Naive thymus-derived CD4-positive, alpha-beta T cell (primary cell): ENCODE measurements at places on chromosomes 5 and 9. TPM values are rescaled to one million over a fixed set of nuclear protein-coding genes. Genes with fewer than 3 reads are reported as not detected.

The PCDHGB3 gene
- total RNA-seq = 0.59 TPM

DNA sequence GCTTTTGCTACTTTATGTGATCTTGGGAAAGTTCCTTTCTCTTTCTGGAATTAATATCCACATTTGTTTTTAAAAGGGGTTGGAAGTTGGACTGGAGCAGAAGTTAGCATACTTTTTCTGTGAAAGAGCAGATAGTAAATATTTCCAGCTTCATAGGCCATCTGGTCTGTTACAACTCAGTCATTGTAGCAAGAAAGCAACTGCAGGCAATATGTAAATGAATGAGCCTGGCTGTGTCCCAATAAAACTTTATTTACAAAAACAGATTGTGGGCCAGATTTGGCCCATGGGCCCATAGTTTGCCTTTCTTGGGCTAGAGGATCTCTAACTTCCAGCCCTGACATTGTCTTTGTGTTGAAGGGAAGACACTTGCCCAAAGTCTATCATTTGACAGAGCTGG, 104.4 kb downstream of the ACTL7B start:
- no peak for DNase-seq

GRCh38 chr5:66161356-66161755, 17.3 kb downstream of the SREK1 start:
- DNase-seq = no peak

GRCh38 chr9:100761276-100761802, 183.5 kb downstream of the CAVIN4 start:
- DNase-seq = no peak

The PCDHA11 gene
- not detected for total RNA-seq

DNA sequence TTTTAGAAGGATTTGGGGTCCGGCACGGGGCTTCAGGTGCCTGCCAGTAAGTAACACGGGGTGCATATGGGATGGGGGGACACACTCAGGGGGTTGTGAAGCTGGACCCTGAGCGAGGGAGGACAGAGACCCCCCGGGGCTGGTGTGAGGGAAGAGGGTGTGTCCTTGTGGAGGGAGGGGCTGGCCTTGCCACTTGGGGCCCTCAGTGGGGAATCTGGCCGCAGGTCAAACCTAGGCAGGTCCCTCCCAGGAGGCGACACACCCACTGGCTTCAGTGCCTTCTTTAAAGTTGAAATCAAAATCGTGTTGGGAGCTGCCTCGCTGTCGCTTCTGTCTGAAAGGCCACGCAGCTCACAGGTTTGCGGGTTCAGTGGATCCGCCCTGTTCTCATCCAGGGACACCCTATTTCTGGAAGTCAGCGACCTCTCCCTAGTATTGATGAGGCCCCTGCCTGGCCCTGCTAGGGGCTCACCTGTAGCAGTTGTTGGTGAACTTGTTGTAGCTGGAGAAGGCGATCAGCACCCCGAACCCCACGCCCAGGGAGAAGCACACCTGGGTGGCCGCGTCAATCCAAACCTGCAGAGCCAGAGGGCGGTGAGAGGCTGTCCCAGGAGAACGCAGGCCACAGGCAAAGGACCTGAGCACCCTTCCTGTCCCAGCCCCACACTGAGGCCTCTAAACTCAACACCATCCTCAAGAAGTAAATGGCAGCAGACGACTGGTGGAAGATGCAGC, 29.4 kb downstream of the SLC6A3 start:
- DNase-seq = no peak

DNA sequence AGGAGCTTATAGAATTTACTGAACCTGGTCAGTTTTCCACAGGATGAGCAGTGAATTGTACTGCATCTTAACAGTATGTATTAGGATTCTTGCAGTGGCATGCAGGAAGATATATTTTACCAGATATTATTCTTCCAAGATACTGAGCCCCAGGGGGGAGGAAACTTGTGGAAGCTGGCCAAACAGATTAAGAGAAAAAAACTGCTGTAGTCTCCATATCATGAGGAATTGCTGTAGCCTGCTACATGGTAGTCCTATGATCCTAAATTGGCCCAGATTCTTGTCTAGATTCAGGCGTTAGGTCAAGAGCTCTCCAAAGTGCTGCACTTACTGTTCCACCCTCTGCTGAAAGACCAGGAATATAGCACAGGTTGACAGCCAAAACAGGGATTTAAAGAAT, 275.5 kb upstream of the TAS2R1 start:
- DNase-seq = no peak

The SPINK6 gene
- not detected for total RNA-seq

DNA sequence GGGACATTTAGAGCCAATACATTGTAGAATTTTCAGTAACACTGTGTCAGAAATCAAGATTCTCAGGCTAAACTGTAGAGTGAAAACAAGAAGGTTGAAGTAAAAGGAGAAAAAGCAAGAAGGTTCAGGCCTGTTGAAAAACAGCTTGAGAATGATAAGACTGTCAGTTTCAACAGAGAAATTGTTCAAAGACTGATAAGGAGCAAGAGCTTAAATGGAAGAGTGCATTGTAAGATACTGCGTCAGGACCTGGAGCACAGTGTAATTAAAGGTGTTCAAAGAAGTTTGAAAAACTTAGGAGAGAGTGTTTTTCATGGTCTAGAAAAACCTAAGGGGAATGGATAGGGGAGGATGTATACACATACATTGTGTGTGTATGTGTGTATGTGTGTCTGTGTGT, 408.3 kb downstream of the KDM4C start:
- no peak for DNase-seq

DNA sequence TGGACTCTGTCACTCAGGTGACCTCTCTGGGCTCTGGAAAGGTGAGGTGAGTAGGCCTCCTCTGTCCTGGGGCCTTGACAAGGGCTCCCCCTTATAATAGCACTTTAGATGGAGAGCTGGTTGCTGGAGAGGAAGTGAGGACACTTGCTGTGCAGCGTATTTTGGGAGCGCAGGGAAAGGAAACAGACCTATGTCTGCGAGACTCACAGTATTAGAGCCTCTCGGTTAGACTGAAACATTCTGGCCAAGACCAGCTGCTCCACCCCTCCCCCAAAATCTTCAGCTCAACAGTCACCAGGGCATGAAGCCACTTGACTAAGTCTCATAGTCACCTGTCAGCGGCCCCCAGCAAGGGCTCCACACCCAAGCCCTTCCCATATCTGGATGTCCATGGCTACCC, 213.6 kb downstream of the AGTPBP1 start:
- no peak for DNase-seq

The PLCXD3 gene
- total RNA-seq = not detected

DNA sequence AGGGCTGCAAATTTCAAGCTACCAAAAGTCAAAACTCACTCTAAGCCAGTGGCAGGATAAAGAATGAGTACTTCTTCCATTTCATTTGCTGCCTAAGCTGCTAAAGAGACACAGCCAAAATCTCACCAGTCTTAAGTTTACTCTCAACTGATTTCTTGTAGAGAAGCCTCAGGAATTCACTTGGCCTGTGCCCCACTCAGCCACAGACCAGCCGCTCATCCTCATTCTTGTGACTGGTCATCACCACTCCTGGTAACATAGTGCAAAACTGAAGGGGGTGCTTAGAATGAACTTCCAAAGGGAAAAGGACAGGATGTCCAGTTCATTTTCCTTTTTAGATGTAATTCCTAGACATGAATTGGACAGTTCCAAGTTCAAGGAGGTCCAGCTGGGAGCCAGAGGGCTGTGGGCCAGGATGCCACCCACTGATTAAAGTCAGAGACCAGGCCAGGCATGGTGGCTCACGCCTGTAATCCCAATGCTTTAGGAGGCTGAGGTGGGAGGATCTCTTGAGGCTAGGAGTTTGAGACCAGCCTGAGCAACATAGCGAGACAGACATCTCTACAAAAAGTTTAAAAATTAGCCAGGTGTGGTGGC, 72.7 kb upstream of the RANBP3L start:
- DNase-seq = no peak

The GCNT4 gene
- 34.3 TPM for total RNA-seq

- no peak for DNase-seq
These were observed 81.4 kb downstream of the EDIL3 start for GRCh38 chr5:84303315-84303714.

- DNase-seq = no peak
These were observed 128.1 kb downstream of the FBXO38 start for GRCh38 chr5:148511810-148512347.

- DNase-seq = no peak
These were observed 67.8 kb upstream of the SLC25A51 start for GRCh38 chr9:37971691-37972090.

- DNase-seq = no peak
These were observed 378.5 kb upstream of the IRX1 start for GRCh38 chr5:3217114-3217513.

- no peak for DNase-seq
These were observed 240.2 kb downstream of the ARHGAP26 start for GRCh38 chr5:143010351-143010750.

The ALDOB gene
- not detected for total RNA-seq

DNA sequence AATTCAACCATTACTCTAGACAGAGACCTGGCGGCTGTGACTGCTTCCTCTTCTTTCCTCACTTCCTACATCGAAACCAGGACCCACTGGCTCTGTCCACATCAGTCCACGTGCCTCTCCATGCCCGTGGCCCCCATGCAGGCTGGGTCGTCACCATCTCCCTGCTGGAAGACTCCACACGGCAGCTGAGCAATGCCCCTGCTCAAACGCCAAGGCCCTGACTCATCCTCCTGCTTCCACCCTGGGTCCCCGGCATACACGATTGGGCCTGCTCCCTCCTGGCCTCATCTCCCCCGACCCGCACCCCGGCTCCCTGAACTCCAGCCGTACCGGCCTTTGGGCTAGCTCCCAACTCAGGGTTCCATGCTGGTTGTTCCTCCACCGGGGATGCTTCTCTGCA, 67.2 kb upstream of the IER5L start:
- DNase-seq = no peak

GRCh38 chr9:37926737-37927118, 22.8 kb upstream of the SLC25A51 start:
- no peak for DNase-seq

- DNase-seq = no peak
These were observed 44.1 kb downstream of the APTX start for GRCh38 chr9:32957358-32957757.

The CCDC192 gene
- not detected for total RNA-seq

The TUSC1 gene
- total RNA-seq = 0.10 and 0.18 TPM in 2 replicates

DNA sequence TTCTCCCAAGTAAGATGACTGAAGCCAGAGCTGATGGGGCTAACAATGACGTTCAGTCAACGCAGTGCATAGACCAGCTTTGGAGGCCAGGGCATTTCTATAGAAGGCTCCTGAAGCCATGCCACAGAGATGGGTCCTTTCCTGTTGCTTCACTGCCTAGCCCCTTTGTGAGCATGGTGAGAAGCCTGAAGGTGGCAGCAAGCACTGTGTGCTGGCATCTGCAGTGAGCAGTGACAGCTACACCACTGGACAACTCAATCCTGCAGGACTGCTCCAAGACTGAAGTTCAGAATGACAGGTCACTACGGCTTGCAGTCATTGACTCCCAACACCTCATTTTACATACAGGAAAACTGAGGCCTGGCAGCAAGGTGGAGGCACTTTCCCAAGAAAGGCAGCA, 229.0 kb downstream of the TSSK1B start:
- no peak for DNase-seq

The RIGI gene
- 27.7 and 29.6 TPM in 2 replicates for total RNA-seq

The SOHLH1 gene
- total RNA-seq = not detected

DNA sequence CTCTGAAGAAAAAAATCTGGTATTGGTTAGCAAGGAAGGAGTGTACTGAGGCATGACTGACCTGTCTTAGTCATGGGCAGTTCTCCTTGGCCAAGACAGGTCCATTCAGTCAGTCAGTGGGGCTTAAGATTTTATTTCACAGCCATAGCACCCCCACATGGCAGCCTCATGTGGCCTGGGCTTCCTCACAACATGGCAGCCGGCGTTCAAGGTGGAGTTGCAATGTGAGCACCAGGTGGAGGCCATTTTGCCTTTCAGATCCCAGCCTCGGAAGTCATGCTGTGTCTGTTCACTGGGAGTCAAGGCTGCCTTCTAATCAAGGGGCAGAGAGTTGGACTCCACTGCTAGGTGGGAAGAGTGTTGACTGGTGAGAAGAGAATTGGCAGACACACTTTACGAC, 10.3 kb upstream of the CARD19 start:
- no peak for DNase-seq

The DTWD2 gene
- 4.4 TPM for total RNA-seq

DNA sequence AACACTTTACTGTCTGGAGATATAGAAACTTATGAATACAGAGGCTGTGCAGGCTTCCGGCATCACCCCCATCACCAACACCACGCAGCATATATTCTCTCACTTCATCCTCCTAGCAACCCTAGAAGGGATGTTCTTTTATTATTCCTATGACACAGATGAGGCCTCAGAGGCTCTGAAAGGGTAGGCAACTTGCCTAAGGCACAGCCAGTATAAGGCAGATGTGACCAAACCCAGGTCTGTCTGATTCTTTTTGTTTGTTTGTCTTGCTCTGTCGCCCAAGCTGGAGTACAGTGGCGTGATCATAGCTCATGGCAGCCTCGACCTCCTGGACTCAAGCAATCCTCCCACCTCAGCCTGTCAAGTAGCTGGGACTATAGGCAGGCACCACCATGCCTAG, 22.8 kb upstream of the CORO2A start:
- DNase-seq = no peak

GRCh38 chr5:14442536-14442935, 139.1 kb upstream of the OTULINL start:
- DNase-seq = no peak

The SNCAIP gene
- 0.17 TPM for total RNA-seq

- no peak for DNase-seq
These were observed 12.2 kb upstream of the SLC25A48 start for GRCh38 chr5:135822286-135822685.

The MACIR gene
- total RNA-seq = 2.7 TPM

The PRR7 gene
- 4.4 and 6.4 TPM in 2 replicates for total RNA-seq

The INSL4 gene
- total RNA-seq = not detected

The C9orf50 gene
- total RNA-seq = not detected

The FOXI1 gene
- total RNA-seq = 0.29 TPM

The CDX1 gene
- not detected for total RNA-seq

DNA sequence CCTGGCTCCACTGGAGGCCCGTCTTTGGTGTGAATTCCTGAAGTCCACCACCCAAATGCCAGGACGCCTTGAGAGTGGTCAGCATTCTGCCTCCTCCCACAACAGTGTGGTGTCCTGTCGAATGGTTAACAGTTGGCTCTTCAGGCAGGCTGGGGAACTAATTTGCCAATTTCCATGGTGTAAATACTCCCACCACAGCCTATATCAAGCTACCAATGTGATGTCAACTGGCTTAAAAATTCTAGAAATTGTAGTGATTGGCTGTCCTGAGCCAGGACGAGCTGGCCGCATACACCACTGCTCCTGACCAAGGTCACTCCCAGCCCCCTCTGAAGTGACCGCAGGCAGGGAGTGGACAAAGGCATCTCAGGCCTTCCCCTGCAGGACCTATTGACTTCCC, 11.1 kb downstream of the UNC5A start:
- DNase-seq = no peak

- no peak for DNase-seq
These were observed 702.8 kb downstream of the SEMA5A start for GRCh38 chr5:8842971-8843551.

DNA sequence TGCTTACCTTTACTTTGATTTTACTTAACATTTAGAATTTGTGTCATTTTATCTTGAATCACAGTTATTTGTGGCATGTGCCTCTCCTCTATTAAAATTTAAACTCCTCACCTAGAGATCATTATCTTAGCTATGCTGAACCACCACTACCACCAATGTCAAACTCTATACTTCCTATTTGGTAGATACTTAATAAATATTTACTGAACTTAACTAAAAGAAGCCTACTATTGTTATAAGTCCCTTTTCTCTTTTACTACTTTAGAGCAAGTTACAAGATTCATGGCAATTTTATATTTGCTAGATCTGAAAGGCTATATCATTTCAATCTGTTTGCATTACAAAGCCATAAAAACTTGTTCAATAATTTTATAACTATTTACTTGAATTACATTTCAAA, 273.3 kb upstream of the CCNH start:
- no peak for DNase-seq

- DNase-seq = no peak
These were observed 582.6 kb downstream of the PSAT1 start for GRCh38 chr9:78879324-78880100.
